ENCODE measurements at places on chromosomes 4 and X.

- DNase-seq, result peak; percentile 34
These were observed 26.7 kb downstream of the BCLAF3 start for GRCh38 chrX:19964017-19964710.

DNA sequence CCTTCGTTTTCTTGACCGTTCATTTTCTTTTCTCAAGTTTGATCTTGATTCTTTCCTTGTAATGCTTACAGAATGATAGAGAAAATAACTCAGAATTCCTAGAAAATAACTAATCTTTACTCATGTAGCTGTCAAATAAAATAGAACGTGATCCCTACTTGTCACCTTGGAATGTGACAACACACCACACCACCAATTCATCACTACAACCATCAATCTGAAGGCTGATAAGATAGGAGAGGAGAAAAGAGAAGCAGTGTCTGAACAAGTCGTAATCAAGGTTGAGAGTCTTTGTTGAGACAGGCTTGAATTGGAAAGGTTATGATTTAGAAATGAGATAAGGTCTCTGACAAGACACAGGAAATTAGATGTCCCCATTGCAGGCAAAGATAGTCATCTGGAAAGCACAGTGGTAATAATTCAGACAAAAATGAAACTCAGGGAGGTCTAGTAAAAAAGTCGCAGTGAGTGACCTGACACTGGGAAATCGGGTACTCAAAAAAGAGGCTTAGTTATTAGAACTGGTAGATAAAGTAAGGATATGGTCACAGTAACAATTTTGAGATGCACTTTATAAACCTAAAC, 456.2 kb downstream of the FAT4 start:
- DNase-seq, result no peak

DNA sequence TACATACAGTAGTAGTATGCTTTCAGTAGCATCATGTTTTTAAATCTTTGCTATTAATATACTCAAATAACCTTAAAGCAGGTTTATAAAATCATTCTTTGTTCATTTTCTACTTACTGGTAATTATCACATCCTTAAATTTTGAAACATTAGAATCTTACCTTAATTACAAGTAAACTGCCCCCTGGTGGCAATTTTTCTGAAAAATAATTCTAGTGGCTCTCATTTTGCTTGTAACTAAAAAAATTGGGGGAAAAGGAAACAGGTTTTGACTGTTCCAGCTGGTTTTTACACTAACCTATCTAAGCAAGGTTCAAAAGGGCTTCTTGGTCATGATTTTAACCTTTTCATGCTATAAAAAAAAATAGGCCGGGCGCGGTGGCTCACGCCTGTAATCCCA, 18.5 kb upstream of the DCAF4L1 start:
- DNase-seq, result no peak

GRCh38 chrX:703866-704265, 73.3 kb downstream of the SHOX start:
- DNase-seq, result no peak

DNA sequence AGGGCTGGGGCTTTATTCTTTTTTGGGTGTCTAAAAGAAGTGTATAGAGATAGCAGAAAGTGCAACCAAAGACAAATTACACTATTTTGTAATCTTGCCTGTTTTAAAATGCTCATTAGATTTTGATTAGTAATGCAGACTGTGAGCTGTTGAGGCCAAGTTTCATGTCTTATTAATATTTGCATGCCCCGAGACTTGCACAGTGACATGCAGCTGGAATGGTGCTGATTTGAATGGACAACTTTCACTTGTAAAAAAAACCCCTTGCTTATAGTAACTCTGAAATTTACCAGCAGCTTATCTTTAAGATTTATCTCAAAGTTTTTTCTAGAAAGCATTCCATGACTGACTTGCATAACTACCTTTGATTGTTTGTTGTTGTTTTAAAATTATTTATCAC, 835.1 kb upstream of the IGFBP7 start:
- no peak for DNase-seq

GRCh38 chrX:65750674-65751469, 83.4 kb downstream of the MSN start:
- no peak for DNase-seq

GRCh38 chrX:34521563-34521962, 135.5 kb downstream of the TMEM47 start:
- DNase-seq, result no peak

DNA sequence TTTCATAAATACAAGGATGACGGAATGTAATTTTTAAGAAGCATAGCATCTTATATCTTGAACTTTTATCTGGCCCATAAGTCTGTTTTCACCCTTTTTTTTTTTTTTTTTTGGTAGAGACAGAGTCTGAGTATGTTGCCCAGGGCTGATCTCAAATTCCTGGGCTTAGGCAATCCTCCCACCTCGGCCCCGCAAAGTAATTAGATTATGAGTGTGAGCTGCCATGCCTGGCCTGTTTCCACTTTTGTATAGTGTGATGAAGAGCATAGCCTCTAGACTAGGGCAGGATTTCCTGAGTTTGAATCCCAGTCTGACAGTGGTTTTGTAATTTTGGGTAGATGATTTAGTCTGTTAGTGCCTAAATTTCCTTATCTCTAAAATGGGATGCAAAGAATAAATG, 11.0 kb downstream of the STIM2 start:
- no peak for DNase-seq

- no peak for DNase-seq
These were observed 9.9 kb downstream of the ARHGAP36 start for GRCh38 chrX:131067846-131068745.

DNA sequence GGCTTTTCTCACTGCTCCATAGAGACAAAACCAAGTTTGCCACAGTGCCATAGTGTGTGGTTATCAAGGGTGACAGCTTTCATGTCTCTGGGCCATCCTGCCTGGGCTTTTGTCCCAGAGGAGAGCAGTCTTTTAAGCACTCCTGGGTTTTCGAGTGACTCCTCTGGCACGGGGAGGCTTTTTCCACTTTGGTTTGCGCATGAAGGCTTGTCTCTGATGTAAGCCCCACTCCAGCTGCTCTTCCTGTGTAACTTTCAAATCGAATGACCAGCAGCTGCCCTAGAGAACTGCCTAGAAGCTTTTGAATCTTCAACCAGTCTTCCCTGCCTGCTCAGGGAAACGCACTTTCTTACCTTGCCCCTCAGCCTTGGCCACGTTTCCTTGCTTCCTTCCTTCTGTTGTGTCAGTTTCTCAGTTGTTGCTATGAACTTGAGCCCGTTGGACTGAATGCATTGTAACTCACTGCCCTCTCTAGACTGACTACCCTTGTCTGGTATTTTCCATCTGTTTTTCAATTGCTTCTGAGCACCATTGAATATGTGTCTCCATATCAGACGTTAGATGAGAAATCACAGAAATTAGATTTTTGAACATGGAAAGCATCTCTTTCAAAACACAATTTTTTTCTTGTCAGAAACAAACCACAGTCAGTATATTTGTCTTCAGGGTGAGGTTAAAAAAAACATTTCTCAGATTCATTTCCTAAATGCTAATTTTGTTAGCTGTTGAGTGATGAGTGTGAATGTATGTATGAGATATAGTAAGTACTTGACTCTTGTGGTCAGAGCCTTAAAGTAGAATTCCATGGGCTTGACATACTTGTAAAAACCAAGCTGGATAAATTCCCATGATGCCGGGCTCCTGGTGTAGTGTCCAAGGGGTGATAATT, 45.3 kb downstream of the SLC9A6 start:
- DNase-seq, result no peak

GRCh38 chr4:86358257-86358656, 1.6 kb downstream of the MAPK10 start:
- no peak for DNase-seq

- no peak for DNase-seq
These were observed 180.1 kb downstream of the SMIM20 start for GRCh38 chr4:26094076-26094475.

GRCh38 chrX:133609166-133609565, 193.9 kb upstream of the GPC4 start:
- no peak for DNase-seq

GRCh38 chr4:79915246-79915645, 157.8 kb downstream of the ANTXR2 start:
- DNase-seq, result no peak

Data from activated naive CD4-positive, alpha-beta T cell treated with anti-CD3 and anti-CD28 coated beads, Interleukin-2, amount 50 U/mL, for 16 hours (primary cell).